ENCODE measurements at places on chromosomes 7 and 10. TPM values are rescaled to one million over a fixed set of nuclear protein-coding genes. Genes with fewer than 3 reads are reported as not detected.
A peak's percentile ranks its signal among the peaks of the same experiment; 100 is the strongest.

The OGDHL gene
- total RNA-seq = 8.5 TPM

GRCh38 chr10:130231251-130231741, 95.1 kb downstream of the GLRX3 start:
- no peak for DNase-seq

The TBX20 gene
- total RNA-seq = not detected

DNA sequence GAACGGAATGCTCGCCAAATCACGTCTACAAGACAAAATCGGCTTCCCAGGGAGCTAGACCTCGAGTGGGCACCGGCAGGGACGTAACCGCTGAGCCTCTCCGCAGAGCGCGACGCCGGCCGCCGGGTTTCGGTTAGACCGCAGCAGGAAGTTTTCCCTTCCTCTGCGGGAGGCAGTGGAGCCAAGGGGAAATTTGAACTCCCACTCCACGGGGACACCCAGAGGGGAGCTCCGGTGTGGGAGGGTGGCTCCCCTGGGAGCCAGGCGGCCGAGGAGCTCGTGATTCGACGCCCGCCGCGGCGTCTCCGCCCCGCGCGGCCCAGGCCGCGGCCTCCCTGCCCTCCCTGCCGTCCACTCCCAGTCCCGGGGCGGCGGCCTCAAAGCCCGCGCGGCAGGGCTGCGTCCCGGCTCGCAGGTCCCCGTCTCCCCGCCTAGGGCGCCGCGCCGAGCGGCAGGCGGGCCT, 426 bp downstream of the SYPL1 start:
- DNase-seq = no peak

DNA sequence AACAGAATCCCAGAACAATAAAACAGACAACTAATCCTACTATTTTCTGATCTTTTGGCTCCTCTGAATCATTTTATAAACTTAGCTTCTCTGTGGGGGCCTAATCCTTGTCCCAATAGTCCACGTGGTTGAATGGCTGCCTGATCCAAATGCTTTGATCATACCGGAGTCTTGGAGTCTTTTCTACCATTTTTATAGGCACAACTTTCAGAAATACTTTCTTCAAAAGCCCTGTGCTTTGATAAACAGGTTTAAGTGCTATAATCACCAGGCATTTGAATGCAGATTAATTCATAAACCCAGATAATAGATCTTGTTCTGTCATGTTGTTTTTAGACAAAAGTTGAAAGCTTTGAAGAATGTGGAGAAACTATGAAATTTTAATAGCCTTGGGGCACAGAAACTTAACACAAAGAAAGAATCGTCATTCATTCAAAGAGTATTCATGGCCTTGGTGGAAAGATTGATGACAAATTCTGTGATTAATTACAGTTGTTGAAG, 163.7 kb downstream of the AHR start:
- no peak for DNase-seq

The FFAR4 gene
- not detected for total RNA-seq

The TAF3 gene
- total RNA-seq = 20.2 TPM

The GALNT17 gene
- 58.1 TPM for total RNA-seq

GRCh38 chr10:80452069-80452468, 2.0 kb upstream of the TSPAN14 start:
- no peak for DNase-seq

The ATOH7 gene
- total RNA-seq = not detected

The TUBGCP2 gene
- total RNA-seq = 53.5 TPM

The TAS2R40 gene
- total RNA-seq = not detected

The HECW1 gene
- total RNA-seq = 10.3 TPM

The PTPRN2 gene
- 55.5 TPM for total RNA-seq

The TDRD1 gene
- total RNA-seq = not detected

GRCh38 chr7:135917721-135918120, 59.4 kb downstream of the MTPN start:
- DNase-seq = no peak

DNA sequence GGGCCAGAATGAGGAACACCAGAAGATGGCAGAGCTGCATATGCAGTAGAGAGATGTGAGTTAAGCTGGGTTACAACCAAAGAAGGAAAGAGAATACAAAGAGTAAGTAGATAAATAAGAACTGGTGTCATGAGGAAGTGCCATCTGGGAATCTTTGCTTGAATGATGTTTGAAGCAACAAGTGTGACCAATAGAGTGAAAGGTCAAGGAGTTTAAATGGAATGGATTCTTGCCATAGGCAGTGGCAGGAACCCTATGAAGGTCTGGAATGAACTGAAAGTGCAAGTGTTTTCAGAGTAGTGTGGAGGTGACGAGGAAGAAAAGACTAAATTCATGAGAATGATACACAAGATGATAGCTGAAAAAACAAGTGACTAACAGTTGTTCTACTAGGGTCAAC, 21.6 kb downstream of the MEST start:
- DNase-seq = no peak

GRCh38 chr7:33757563-33758165, 147.7 kb upstream of the BMPER start:
- DNase-seq = peak; percentile 25

The NODAL gene
- not detected for total RNA-seq

The ZNF365 gene
- total RNA-seq = 3.5 TPM

DNA sequence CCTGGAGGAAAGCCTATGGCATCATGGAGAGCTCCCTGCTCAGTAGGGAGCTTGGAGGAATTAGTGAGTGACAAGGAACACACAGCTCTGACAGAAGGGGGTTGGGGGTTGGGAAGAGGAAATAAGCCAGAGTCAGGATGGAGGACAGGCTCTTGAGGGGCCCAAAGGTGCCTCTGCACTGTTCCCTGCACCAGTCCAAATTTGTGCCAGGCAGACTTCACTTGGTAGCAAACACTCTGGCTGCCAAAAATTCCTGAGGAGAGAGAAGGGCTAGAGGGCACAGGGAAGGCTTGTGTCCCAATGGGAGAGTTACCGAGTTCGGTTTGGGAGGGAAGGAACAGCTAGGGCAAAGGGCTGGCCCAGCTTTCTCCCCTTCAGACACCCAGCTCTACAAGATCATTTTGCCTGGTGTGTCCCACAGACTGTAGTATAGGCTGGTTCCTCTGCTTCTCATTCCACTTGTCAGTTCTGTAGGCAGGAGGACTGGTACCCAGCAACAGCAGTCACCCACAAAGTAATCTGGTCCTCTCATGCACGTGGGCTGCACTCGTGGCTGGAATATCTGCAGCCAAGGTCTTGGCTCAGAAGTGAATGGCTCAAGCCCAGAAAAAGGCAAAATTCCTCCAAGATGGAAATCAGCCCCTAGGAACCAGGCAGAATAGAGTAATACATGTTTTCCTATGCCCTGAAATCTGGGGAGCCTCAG, 8.0 kb upstream of the KCNIP2 start:
- no peak for DNase-seq

The NPC1L1 gene
- 0.23 TPM for total RNA-seq

DNA sequence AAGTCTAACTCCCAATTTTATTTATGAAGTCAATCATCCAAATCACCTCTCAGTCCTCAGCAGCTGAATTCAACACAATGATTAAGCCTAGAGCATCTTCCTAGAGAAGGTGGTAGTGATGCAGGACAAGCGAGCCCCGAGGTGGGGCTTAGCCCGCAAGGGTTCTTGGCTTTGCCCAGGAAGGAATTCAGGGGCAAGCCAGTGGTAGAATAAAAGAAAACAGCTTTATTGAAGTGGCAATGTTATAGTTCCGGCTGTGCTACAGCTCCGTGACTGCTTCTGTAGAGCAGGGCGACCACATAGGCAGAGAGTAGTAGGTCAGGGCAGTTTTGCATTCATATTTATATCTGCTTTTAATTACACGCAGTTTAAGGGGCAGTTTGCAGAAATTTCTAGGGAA, 18.1 kb downstream of the IL2RA start:
- no peak for DNase-seq

The GPR37 gene
- 69.4 TPM for total RNA-seq

The PRTFDC1 gene
- total RNA-seq = 0.80 TPM

The ERV3-1 gene
- 67.7 TPM for total RNA-seq

DNA sequence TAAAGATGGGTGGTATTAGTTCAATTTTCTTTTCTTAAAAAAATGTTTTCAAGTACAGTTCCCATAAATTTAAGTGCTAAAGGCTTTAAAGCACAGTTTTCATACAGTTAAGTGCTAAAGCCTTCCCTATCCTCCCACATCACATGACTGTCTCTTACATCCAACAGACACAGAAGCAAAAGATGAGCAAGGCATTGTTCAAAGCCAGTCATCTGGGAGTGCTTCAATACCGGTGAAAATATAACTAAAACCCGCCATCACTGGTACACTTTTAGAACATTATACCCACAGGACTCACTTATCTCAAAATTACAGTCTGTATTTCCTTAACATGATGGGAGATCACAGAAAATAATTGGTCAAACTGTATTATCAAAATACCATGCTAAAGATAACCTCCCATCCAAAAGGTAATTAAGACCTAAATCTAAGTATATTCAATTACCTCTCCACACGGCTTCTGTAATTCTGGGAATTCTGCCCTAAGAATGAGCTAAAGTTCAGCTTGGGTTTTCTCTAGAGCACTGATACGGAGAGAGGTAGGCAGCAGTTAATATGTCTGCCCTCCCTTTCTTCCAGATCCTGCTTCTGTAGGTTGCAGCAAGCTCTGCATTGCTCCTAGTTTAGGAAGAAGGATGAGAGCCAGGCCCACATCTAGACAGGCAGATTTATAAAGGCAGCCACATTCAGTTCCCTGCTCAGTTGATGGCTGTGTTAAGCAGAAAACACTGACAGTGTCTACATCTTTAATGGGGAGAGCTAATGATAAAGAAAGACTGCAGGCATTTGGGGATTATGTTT, 474.8 kb upstream of the PFKP start:
- no peak for DNase-seq

DNA sequence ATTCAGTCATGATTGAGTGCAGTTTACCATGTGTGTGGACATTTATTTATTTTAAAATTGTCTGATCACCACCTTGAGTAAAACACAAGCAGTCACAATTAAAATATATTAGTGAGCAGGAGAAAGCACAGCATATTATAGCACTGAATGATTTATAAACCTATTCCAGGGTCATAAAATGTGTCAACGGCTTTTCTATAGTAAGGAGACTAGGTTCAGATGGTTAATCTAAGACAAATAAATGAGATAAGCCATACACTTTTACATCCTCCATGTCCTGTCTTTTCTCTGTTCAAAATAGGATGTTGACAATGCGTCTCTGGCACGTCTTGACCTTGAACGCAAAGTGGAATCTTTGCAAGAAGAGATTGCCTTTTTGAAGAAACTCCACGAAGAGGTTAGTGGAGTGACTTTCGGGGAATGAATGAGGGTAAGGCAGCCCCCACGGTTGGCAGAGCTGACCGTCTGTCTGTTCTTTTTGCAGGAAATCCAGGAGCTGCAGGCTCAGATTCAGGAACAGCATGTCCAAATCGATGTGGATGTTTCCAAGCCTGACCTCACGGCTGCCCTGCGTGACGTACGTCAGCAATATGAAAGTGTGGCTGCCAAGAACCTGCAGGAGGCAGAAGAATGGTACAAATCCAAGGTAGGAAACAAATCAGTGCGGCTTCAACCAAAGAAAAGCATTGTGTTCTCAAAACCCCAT, 5.4 kb downstream of the VIM start:
- no peak for DNase-seq

GRCh38 chr7:42189535-42189934, 47.5 kb downstream of the GLI3 start:
- no peak for DNase-seq

- DNase-seq = no peak
Observed at GRCh38 chr10:54808186-54808935, 7.3 kb upstream of the PCDH15 start.

The COL1A2 gene
- total RNA-seq = 51.2 TPM

GRCh38 chr10:22629852-22630233, 84.5 kb downstream of the PIP4K2A start:
- no peak for DNase-seq

The PNLIPRP2 gene
- total RNA-seq = not detected

- DNase-seq = no peak
Observed at GRCh38 chr10:36506697-36507496, 618.5 kb upstream of the ANKRD30A start.

The ENTPD1 gene
- total RNA-seq = 9.3 TPM

The HOXA4 gene
- 1.8 TPM for total RNA-seq

DNA sequence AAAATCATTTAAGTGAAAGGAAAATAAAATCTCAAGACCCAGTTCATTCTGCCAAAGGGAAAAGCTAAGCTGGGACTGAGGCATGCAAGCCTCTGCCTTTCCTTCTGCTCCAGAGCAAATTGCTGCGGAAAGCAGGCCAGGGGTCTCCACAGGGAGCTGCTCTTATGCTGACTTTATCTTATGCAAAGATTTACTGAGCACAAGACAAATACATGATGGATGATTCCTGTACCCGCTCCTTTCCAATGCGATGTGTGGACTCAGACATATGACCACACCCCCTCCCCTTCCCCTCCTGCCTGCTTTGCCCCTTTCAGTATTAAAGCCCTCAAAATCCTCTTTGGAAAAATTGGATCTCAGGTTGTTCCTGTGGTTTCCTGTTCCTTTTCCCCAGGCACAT, 74.2 kb upstream of the INSIG1 start:
- no peak for DNase-seq
